SJSA1 (cell line): ENCODE measurements at places on chromosomes 3 and 15.

GRCh38 chr3:38031022-38031994 lies 1.9 kb upstream of the PLCD1 start:
- H3K4me1 ChIP-seq: peaks cover 5% of the 10 kb centered on the region
- H3K27me3 ChIP-seq: no peaks in the 10 kb centered on the region
- H3K4me3 ChIP-seq: no peak overlapping the region
- no peak overlapping the region for H3K27ac ChIP-seq

DNA sequence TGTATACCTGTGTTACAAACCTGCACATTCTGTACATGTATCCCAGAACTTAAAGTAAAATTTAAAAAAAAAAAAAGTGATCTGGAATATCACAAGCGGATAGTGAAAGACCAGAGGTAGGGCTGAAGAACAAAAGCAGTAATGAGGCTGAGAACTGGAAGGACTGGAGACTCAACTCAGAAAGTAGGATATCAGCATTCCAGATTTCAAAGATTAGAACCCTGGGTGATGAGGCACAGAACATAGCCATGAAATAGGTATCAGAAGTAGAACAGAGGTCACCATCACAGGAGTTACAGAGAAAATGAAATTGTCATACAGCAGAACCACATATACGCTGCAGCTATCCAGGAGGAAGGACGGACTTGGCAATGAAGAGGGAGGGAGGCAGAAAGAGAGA lies 56.1 kb downstream of the ACAP2 start:
- no peaks in the 10 kb centered on the region for H3K27me3 ChIP-seq
- H3K4me1 ChIP-seq: peaks cover 7% of the 10 kb centered on the region
- 0 out of 2 replicates have a peak, but pooled peaks cover 4% of the 10 kb centered on the region for H3K36me3 ChIP-seq
- H3K27ac ChIP-seq: no peak overlapping the region

DNA sequence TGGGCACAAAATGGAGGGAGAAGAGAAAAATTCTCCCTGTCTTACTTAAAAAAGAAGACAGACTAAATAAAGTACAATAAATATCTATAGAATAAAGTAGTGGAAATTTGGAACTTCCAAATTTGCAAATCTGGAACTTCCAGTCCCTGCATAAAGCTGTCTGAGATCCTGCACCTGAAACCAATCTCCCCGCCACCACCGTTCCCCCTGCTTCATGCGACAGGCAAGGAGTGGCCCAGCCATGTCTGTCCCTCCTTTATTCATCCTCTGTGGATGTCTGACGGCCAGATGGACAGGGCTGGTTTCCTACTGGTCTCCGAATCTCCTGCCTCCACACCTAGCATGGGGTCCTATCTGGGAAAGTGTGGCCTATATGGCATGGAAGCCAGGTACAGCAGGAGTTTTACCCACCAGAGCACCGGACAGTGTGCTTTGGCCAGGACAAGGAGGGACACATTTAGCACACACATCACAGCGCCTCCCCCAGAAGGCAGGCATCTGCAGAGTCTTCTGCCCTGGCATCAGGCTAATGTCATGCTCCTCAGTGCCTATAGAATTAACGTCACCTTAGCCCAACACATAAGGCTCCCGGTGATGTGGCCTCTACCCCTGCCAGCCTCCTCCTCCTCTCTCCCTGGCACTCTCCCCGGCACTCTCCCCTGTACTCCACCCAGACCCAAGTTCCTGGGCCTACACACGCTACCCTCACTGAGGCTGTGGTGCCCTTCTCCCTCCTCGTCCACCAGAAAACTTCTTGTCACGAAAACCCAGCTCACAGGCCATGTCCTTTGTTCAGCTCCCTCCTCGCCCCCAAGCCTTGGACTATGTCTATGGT lies 170.8 kb downstream of the XXYLT1 start:
- H3K27me3 ChIP-seq: no peaks in the 10 kb centered on the region
- no peak for DNase-seq
- no peak overlapping the region for H3K27ac ChIP-seq
- H3K4me1 ChIP-seq: peaks cover 21% of the 10 kb centered on the region

GRCh38 chr3:14700891-14701290 lies 25.9 kb downstream of the C3orf20 start:
- H3K4me1 ChIP-seq: no peaks in the 10 kb centered on the region
- H3K27ac ChIP-seq: no peak overlapping the region
- no peak overlapping the region for H3K4me3 ChIP-seq
- H3K36me3 ChIP-seq: no peaks in the 10 kb centered on the region
- H3K27me3 ChIP-seq: no peaks in the 10 kb centered on the region

DNA sequence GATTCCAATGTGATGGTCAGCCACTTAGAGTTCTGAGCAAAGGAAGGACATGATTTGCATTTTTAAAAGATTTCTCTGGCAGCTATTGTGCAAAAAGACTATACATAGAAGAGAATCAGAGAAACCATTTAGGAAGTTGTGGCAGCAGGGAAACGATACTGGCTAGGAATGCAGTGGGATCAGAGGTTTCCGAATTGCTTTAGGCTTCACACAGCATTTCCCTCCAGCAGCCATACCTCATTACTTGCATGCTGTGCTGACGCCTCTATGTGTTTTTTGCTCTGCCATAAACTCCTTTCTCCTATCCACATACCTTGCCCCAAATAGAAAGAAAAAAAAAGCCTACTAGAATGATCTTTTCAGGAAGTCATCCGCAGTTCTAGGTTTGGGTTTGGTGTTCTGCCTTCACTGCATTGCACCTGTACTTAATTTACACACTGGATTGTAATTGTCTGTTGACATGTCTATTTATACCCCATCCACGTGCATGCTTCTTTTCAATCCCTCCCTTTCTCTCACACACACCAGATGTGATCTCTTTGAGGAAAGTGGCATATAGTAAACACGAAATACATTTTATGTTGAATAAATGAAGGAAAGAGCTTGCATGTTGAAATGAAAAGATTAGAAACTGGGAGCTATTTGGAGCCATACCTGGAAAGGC lies 860.3 kb upstream of the SEMA6D start:
- H3K36me3 ChIP-seq: no peaks in the 10 kb centered on the region
- no peak overlapping the region for H3K4me3 ChIP-seq
- DNase-seq: no peak
- H3K4me1 ChIP-seq: no peaks in the 10 kb centered on the region
- H3K27ac ChIP-seq: no peak overlapping the region
